Foreskin melanocyte (primary cell): ENCODE measurements at places on chromosomes 5 and 9.
A peak's percentile ranks its signal among the peaks of the same experiment; 100 is the strongest.

DNA sequence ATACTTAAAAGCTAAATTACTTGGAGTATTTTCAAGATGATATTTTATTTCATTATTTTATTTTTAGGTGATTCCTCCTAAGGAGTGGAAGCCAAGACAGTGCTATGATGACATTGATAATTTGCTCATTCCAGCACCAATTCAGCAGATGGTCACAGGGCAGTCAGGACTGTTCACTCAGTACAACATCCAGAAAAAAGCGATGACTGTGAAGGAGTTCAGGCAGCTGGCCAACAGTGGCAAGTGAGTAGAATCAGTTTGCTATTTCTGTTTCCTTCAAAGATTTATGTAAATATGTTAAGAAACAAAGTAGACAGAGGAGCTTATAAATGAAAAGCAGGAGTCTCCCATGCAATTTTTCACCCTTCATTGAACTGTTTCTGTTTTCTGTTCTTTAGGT, 47.8 kb downstream of the KDM4C start:
- DNase-seq = peak; percentile 48

DNA sequence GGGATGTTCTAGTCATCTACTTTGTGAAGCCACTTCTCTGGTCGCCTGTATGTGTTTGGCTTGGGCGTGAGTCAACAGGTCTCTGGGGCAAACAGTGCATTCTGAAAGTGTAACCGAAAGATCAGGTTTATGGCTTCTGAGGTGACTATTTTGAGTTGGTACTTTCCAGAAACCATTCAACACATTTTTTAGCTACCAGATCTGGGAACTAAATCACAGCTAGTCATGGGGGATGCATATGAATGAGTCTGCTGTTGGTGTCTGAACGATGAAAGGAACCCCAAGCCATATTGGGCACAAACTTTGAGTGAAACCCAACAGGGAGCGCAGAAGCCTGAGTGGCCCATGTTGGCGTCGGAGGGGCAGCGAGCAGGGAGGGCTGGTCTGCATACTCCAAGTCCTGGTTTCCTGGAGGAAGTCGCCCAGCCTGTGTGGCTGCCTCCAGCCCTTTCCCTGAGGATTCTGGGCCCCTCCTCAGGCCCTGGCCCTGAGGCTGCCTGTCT, 35.3 kb downstream of the UBE2QL1 start:
- DNase-seq = no peak

DNA sequence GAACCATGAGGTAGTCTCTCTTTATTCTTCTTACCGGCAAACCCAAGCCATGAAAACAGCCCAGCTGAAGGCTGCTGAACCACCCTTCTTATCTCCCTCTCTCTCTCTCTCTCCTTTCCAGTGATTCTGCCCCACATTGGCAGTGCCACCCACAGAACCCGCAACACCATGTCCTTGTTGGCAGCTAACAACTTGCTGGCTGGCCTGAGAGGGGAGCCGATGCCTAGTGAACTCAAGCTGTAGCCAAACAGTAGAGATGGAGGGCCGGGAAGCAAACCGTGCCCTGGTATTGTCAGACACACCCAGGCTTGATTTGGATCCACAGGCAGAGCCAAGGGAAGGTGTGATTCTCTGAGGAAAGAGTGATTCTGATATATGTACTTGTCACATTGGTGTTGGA, 14.0 kb downstream of the GRHPR start:
- DNase-seq = no peak

- DNase-seq = peak; percentile 60
Observed at GRCh38 chr5:148469501-148469935, 85.8 kb downstream of the FBXO38 start.

DNA sequence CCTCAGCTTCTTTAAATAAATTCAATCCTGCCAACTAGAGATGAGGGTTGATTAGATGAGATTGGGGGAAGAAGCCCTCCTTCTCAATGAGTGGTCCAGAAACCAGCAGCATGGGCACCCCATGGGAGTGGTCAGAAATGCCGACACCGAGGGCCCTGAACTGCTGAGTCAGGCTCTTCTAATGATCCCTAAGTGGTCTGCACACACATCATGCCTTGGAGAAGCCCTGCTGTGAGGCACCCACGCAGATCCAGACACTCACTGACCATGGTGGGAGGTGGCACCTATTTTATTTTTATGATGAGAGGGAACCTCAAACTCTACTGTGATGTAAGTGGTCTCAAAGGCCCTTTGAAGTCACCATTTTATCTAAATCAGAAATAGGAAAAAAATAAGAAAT, 72.3 kb upstream of the BOD1 start:
- no peak for DNase-seq

DNA sequence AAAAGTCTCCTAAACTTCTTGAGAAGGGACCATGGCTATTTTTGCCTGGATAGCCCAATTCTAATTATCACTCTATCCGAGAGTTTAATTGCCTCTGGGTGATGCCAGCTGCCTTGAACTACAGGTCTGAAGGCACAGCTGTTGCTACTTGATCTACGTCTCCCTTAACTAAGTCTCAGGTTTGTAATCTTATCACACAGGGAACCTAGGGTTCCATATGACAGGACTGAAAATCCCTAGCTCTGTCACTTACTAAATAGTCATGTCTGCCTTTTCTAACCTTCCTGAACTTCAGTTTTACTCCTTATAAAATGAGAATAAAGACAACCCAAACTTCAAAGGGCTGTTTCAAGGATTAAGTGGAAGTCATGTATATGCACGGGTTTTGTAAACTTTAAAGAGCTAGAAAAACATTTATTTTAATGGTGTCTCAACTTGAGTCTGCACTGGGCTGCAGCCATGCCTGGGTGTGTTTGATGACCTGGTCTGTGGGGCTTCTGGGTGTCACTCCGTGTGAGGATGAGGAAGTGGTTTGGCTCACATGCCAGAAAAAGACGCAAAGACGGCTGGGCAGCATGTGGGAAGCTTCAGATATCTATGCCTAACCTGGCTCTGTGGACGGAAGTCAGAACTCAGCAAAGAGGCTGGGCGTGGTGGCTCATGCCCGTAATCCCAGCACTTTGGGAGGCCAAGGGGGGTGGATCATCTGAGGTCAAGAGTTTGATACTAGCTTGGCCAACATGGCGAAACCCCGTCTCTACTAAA, 129.3 kb upstream of the SLC44A1 start:
- DNase-seq = no peak

DNA sequence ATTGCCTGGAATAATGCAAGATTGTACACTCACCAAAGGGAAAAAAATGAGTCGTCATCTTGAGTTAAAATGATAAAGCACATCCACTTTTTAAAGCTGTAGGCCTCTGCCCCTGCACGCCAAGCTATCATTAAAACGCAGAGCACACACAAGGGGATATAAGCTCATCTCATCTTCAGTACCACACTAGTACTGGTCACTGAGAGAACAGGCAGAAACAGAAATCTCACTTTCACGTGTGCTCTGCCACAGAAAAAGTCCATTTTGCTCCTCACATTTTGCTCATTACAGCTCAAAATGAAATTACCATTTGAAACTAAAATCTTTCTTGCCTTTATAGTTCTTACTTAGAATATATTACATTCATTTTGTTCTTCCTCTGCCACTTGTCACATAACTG, 99.2 kb upstream of the SLC30A5 start:
- DNase-seq = no peak

GRCh38 chr9:113532809-113533190, 69.3 kb downstream of the RGS3 start:
- no peak for DNase-seq

DNA sequence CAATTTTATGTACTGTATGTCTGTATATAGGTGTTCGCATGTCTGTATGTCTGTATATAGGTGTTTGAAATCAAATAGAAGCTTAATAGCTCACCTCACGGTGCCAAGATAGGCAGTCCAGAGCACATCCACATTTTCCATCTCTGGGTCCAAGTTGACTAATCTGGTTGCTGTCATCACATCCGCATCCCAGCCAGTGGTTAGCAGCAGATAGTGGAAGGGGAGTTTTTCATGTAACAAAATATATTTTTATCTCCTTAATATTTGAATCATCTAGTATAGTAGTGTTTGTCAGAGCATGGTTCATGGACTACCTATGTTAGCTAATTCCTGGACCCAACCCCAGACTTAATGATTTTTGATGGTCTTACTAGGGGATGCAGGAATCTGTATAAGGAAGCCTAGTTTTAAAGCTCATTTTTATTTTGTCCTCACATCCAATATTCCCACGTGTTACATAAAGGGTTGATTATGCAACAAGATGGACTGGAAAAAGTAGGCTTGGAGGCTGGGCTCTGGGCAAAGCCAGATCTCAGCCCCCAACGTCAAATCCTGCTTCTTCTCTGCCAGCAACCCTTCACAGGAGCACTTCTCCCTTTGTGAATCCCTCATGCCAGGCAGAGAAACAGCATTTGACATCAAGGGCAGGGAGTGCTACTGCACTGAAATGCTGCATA, 219.7 kb downstream of the ZSWIM6 start:
- DNase-seq = no peak

DNA sequence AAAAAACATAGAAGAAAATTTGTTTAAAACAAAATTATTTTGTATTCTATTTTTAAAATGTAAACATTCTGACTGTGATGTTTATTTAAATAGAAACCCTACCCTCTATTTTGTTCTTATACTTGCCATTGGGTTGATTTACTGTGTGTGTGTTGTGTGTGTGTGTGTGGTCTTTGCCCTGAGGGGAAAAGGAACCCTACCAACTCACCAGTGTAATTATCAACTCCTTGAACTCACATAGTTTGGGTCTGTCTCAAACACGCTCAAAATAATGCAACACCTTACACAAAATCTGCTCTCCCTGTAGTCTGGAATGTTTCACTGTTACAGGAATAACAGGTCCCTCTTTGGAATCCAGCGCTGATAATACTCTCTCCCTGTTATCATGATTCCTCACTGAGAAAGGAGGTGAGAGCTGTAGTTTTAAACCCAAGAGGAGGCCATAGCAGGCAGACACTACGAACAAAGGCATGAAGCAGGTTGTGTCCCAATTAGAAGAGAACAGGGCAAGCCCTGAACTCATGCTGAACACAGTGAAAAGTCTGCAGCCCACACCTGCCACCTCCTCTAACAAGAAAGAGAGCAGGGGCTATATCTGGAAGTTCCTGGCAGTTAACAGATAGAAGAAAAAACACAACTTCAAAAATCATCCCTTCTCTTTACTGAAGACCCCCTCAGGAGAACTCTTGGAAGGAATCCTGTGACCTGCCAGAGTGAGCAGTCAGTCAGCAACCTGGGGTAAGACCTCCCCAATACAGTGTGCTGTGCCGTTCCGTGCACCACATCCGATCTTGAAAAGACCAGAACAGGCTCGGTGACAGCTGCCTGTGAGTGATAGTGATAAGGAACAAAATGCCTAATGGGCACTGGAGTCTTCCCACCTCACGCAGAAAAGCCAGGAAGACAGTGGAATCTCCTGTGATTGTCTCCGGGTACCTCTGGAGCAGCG, 608.1 kb upstream of the ADAMTS16 start:
- DNase-seq = no peak

GRCh38 chr5:137753691-137754187, 424 bp downstream of the HNRNPA0 start:
- no peak for DNase-seq

GRCh38 chr9:124311283-124311682, 53.5 kb downstream of the NEK6 start:
- DNase-seq = no peak

DNA sequence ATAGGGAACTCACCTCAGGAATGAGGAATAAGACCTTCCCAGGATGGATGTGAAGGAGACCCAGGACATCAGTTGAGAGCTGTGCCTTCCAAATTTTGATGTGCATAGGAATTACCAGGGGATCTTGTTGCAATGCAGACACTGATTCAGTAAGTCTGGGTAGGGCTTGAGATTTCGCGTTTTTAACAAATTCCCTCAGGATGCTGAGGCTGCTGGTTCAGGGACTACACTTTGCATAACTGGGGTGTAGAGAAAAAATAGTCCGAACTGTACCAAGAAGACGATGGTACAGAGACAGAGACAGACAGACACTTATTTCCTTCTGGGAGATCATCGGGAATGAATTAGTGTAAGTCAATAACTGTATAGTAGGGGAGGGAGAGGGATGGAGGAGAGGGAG, 82.3 kb upstream of the FREM1 start:
- no peak for DNase-seq
